ENCODE measurements at places on chromosomes 5 and 9.
A peak's percentile ranks its signal among the peaks of the same experiment; 100 is the strongest.

DNA sequence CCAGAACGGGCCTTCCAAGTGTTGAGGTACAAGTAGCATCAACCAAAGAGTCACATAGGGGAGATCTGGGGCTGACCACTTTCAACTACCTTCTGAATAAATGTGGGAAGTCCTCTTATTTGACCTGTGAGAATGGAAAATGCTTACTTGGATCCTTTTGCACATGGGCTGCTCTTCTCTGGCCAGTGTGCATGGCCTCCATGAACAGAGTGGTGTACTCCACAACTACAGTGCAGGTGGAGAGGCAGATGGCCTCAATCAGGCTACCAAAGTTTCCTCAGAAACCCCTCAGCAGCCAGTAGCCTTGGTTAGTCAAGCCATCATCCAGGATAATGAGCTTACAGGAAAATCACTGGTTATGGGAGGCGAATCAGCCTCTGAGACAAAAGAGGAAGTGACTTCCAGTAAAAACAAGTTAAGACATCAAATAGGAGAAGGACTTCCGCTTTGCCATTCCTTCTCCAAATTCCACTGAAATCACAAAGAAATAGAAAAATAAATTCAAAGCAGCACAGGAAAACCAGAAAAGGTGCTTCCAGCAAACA is 18.3 kb upstream of the FCHO2 start:
- no peak for DNase-seq

- no peak for DNase-seq
Measured at GRCh38 chr5:180034564-180034963, 37.0 kb downstream of the RNF130 start.

- DNase-seq = no peak
Measured at GRCh38 chr9:120985819-120986222, 59.2 kb upstream of the TRAF1 start.

- DNase-seq = no peak
Measured at GRCh38 chr9:17484906-17485305, 94.0 kb upstream of the SH3GL2 start.

GRCh38 chr9:134634176-134634575 is 7.4 kb upstream of the COL5A1 start:
- DNase-seq = no peak

DNA sequence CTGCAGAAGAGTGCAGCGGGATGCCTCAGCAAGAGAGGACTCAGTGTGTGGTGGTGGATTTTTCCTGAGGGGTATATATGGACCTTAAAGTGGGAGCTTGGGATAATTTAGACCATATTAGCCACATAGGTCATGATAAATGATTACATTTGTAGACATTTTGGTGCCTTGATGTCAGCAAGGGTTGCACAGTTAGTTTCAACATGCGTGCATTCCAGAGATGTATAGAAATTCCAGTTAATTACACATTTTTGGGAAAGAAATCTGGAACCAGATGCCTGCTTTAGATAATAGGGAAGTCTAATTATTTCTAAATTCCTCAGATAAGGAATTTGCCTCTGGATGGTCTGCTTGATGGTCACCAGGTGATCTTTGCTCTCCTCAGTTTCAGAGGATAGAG is 440.6 kb upstream of the PAPPA start:
- DNase-seq = no peak

GRCh38 chr5:15472116-15472515 is 27.9 kb upstream of the FBXL7 start:
- no peak for DNase-seq

- DNase-seq = no peak
Measured at GRCh38 chr5:59765446-59765845, 128.1 kb downstream of the PDE4D start.

DNA sequence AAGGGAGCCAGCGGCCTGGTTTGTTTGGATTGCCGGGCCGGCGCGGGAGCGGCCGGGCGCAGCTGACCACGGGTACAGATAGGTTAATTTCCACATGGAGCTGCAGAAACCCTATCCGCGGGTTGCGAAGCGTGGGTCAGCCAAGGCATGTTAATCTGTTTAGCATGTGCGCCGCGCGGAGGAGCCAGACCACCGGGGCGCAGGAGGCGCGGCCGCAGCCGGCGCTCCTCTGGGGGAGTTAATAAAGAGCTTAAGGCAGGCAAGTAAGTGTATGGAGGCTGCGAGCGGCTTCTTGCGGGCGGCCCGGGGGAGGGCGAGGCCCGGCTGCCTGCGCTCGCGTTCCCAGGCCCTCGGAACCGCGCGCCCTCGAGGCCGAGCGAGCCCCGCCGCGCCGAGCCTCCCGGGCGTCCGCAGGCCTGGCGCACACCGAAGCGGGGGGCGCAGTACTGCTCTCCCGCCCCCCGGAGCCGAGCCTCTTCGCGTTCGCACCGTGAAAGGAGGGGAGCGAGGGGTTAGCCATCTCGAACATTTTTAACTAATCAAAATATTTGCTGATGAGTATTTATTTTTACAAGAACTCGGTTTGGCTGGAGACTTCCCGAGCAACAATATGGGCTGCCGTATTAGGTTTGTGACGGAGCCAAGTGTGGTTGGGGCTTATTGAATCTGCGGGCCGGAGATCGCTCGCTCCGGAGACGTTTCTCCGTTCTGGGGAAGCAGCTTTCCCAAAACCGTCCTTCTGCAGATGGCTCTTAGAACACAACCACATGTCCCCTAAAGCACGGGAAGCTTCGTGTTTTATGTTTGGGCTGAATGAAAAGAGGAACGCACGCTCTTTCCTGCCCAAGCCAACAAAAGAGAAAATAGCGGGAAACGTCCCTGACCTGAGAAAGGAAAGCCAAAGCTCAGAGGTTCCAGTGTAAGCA is 28.8 kb downstream of the FOXD1 start:
- DNase-seq = no peak

GRCh38 chr5:142276517-142276916 is 48.3 kb downstream of the SPRY4 start:
- no peak for DNase-seq

DNA sequence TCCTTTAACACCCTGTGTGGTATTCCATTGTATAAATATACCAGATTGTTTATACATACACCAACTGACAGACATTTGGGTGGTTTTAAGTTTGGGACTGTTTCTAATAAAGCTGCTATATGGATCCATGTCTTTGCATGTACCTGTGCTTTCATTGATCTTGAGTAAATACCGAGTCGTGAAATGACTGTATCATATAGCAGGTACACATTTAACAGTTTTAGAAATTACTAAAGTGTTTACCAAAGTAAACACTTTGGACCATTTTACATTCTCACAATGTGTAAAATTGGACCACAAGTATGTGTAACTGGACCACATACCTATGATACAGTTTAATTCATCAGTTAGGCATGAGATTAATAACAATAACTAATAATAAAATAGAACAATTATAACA is 175.2 kb downstream of the FBXL17 start:
- DNase-seq = no peak

- DNase-seq = no peak
Measured at GRCh38 chr9:12166518-12166917, 526.7 kb upstream of the TYRP1 start.

- no peak for DNase-seq
Measured at GRCh38 chr5:93076096-93076495, 504.9 kb downstream of the NR2F1-AS1 start.

DNA sequence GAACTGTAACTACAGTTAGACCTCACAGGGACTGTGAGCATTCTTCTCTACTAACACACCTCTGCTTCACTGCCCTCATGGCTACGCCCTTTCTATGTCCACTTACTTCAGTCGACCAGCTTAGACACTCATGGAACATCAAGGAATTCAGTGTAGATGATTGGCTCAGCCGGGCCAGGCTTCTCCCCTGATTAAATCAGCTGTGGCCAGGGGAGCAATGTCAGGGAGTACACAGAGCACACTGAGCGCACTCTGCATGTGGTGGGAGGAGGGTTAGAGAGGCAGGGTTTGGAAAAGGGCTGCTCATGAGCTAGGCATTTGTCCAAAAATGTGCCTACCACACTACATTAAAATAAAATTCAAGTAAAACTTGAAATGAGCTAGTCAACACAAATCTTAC is 400.5 kb downstream of the ARRDC3 start:
- DNase-seq = no peak

- peak; percentile 57 for DNase-seq
Measured at GRCh38 chr5:150485693-150486401, 22.1 kb upstream of the NDST1 start.

DNA sequence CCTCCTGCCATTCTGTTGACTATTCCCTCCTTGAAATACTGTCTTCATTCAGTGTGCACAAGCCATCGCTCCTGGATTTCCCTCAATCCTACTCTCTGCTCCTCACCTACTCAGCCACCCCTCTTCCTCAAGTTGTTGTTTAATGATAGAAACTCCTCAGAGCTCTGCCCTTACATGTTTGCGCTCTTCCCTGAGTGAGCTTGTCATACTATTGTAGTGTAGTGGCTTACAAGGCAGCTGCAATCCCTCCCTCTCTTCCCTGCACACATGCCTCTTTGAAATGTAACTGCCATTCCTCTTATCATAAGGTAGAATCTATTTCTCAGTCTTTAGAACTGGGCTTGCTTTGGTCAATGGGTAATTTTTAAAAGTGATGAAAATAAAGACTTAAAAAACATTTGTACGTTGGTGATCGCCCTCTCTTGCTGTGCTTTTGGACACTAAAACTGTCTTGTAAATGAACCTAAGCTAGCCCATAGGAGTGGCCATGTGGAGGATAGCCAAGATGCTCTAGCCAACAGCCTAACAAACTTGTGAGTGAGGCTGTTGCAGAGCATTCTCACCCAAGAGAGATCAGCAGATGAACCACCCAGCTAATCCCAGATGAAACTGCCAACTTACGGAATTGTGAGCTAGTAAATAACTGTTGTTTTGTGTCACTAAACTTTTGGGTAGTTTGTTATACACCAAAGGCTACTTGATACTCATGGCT is 18.1 kb upstream of the SMAD5 start:
- no peak for DNase-seq

GRCh38 chr5:58582019-58582802 is 664 bp upstream of the RAB3C start:
- no peak for DNase-seq

DNA sequence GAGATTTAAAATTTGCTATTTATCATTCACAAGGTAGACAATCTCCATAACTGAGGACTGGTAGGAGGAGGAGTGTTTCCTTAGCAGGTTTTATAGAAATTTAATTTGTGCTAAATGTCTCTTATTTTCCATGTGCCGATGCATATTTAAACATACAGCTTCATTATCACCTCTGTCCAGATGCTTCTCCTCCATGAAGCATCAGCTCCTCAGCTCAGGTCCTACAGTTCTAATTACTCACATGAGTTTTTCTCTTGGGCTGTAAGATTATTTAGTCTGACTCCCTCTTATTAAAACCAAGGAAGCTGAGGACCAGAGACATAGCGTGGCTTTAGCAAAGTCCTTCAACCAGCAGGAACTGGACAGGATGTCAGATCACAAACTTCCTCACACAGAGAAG is 300.2 kb upstream of the PANK3 start:
- no peak for DNase-seq

DNA sequence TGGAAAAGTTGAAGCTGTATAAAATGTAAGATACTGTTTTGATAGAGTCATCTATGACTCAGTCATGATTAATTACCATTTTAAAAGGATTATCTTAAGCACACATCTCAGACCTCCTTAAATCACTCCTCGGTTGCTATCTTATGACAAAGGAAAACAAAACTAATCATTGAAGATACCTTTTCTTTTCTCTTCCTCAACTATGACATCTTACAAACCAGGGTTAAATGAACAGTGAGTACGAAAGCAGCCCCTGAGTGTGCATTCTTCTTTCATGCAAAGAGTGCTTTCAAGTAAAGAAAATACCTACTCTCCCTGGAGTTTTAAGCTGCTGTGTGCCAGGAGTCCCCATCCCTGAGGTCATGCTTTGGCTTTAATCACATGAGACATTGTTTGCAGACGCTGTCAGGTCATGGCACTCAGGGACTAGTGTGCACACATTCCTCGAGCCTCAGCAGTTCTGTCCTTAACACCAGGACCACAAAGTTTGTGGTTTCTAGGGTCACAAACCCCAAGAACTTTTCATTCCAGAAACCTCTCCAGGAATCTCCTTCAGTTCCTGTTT is 86.7 kb upstream of the ICE1 start:
- DNase-seq = no peak

- no peak for DNase-seq
Measured at GRCh38 chr5:145157841-145158240, 677.3 kb downstream of the PRELID2 start.

DNA sequence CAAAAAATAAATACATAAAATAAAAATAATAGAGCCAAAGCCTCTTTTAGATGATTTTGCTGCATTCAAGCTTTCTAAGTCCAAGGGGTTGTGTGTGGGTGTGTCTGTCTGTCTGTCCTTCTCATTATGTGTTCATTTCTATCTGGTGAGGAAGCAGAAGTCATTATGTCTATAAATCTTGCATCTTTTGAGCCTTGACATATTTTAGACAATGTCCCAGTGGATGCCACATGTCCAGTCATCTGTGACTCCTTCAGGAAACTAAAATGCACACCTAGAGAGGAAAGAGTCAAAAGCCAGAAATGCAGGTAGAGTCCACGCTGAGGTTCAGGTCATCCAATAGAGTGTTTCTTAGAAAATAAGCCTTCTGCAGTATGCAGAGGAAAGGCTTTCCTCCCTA is 80.9 kb downstream of the GALNT10 start:
- DNase-seq = no peak

DNA sequence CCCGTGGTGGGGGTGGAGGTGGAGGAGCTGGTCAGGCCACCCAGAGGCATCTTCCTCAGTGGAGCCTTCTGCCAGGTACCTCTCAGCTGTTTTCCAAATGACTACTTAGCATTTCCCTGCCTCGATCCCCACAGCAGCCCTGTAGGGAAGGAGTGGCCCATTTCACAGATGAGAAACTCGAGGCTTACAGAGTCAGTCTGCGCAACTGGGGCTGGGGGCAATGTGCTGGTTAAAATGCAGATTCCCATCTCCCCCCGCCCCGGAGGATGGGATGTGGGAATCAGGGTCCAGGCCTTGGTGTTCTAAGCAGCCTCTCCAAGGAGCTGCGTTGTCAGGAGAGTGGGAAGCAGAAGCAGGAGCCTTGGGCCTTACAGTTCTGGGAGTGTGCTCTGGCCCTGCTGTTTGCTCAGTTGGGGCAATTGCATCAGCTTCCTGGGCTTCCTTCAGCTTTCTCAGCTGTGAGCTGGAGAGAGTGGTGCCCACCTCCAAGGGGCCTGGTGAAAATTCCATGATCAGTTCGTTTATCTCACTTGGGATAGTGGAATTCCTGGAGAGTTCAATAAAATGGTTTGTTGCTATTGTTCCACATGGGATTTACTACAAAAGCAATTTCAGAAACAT is 19.4 kb downstream of the ERGIC1 start:
- no peak for DNase-seq

GRCh38 chr5:22708770-22709328 is 144.3 kb downstream of the CDH12 start:
- no peak for DNase-seq

GRCh38 chr5:178416919-178417318 is 173.3 kb downstream of the COL23A1 start:
- DNase-seq = no peak

DNA sequence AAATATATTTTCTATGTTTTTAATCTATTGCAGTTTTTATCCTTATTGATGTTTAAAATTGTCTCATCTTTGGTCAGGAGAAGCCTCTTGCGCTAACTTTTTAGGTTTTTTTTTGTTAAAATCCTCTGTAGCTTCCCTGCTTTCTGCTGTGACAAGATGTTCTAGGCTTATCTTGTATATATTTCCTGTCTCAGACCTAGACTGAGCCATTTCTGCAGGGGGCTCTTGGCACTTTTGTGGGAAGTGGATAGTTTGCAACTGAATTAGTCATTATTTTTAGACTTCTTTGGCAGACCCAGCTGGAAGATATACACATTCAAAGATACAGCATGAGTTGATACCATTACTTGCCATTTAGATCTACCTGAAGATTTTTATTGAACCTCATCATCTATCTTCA is 28.8 kb downstream of the TCERG1 start:
- no peak for DNase-seq
